ENCODE measurements at places on chromosomes 5 and 9. TPM values are rescaled to one million over a fixed set of nuclear protein-coding genes. Genes with fewer than 3 reads are reported as not detected.

SLC9A3 gene
- 9.1 TPM for total RNA-seq

JAKMIP2 gene
- 0.69 TPM for total RNA-seq

SERF1B gene
- total RNA-seq, result 78.2 TPM

NUP155 gene
- 52.4 TPM for total RNA-seq

PCDHA12 gene
- total RNA-seq, result 5.6 TPM

DPYSL3 gene
- 12.4 TPM for total RNA-seq

ACER2 gene
- total RNA-seq, result 2.8 TPM

STX17 gene
- total RNA-seq, result 19.5 TPM

HMCN2 gene
- total RNA-seq, result 0.38 TPM

ZNF608 gene
- 1.0 TPM for total RNA-seq

SH3TC2 gene
- 1.8 TPM for total RNA-seq

PCDHB14 gene
- 2.7 TPM for total RNA-seq
